ENCODE measurements at places on chromosomes 13 and 19.

DNA sequence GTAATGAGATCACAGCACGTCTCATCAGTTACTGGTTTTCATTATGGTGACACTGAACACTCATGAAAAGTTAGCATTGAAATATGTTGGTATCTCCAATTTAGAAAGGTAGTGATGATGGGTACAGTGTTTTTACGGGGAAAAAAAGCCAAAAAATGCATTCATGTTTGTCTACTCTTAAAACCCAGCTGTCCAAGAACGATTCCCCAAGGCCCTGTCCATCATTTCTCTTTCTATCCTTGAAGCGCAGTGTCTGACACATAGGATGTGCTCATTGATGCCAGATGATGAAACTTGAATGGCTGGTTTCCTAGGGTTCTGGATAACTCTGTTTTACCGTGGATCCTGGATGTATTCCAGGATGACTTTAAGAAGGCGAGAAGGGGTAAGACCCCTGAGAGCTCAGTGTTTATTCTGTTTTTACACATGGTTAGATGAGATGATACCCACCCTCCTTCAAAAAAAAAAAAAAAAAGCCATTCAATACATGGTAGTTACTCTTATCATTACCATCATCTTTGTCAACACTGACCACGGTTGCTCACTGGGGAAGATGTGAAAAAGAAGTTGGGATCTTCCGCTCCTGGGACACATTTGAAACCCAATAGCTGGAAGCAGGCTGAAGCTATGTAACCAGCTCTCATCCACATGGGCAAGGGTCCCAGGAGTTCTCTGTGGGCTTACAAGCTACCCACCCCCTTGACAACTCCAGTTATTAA, 22.5 kb downstream of the SERP2 start:
- no peak for DNase-seq

DNA sequence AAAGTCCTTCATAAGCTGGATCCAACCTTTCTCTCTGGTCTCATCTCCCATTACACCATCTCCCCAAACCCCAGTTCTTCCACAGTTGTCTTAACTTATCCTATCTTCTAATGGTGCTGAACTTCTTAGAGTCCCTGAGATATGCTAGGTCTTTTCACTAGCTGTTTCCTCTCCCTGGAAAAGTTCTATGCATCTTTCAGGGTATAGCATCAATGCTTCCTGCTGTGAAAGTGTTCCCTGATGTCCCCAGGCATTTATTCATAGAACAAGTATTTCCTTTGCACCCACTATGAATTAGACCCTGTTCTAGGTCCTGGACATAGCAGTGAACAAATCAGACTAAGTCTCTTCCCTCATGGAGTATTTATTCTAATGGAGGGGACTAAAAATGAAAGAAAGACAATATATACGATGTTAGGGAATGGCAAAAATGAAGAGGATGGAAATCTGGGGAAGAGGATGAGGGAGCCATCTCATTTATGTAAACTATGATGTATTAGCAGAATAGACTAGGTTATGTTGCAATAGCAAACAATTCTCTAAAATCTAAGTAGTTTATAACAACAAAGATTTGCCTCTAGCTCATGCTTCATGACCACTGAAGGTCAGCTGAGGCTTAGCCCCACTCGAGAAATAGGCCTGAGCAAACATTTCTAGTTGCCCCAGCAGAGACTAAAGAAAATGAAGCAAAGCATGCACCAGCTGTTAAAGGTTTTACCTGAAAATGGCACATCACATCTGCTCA, 120.0 kb downstream of the CYSLTR2 start:
- DNase-seq = no peak

DNA sequence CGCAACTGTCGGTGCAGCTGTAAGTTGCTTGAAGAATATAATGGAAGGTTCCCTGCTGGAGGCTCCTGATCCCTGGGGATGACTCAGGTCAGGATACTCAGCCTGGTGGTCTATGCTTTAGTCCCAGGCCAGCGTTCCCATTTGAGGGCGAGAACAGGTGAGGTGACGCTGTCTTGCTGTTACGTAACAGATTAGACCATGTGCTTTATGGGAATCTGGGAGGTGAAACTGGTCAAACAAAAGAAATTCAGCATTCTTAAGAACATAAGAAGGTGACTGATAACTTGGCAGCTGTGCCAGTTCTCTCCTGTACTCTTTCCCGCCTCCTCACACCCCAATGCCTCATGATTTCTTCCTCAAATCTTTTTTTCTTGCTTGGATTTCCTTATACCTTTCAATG, at the start of gene CXCL17:
CXCL17 (minus strand) TSS at position 114 of the 400 bp plus-strand sequence. CDS start 114 bp downstream, outside the sequence.
- DNase-seq = no peak

- no peak for DNase-seq
These were observed 525.1 kb downstream of the MYO16 start for GRCh38 chr13:109154546-109154945.

Data from urothelium cell line (cell line).